ENCODE measurements at places on chromosomes 16 and 17.

GRCh38 chr16:1614456-1615102 lies 2.4 kb downstream of the CRAMP1 start:
- no peak for DNase-seq

DNA sequence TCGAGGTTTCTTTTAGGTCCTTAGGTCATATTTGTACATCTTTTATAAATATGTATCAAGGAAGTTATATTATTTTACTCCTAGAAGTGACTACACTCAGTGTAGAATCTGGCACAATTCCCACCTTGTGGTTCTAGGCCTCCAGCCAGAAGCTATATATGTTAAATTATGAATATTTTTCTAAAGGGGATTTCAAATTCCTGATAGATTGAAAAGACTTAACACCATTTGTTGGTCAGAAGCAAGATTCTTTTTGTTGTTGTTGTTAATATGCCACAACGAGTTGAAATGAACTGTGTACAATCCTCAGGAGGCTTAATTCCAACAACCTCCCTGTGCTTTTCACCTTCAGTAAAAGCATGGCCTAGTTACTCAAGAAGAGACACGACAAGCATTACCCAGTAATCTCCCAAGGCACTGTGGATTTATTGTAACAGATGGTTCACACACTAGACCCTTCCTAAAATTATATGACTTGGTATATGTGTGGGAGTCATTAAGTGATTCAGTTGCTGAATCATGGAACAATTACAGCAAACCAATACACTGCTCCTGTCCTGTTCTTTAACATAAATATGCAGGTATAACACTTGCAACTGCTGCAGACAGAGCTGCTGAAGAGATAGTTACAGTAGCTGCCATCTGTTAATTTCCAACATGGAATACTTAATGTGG lies 964.4 kb upstream of the GOT2 start:
- no peak for DNase-seq

GRCh38 chr17:73336408-73337329 lies 24.9 kb upstream of the CDC42EP4 start:
- no peak for DNase-seq

GRCh38 chr16:11207646-11208045 lies 48.4 kb downstream of the SOCS1 start:
- no peak for DNase-seq

- no peak for DNase-seq
These were observed 483.7 kb downstream of the SOX9 start for GRCh38 chr17:72604518-72604917.

DNA sequence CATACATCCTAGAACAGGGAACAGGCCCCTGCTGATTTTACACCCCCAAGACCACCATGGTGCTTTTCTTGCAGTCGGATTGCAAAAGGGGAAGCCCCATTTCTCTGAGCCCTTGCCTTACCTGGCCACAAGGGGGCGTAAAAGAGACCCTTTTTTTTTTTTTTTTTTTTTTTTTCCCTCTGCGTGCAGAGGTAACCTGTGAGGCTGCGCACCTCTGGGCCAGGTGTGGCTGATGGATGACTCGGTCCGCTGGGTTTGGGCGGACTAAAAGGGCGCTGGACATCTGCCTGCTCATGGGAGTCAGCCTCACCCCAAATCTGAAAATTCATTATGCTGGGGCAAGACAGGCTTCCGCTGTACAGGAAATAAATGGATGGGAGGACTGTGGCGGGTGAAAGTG lies 281.0 kb downstream of the CBLN1 start:
- no peak for DNase-seq

- DNase-seq = no peak
These were observed 65.3 kb upstream of the CRHR1 start for GRCh38 chr17:45718791-45719190.

DNA sequence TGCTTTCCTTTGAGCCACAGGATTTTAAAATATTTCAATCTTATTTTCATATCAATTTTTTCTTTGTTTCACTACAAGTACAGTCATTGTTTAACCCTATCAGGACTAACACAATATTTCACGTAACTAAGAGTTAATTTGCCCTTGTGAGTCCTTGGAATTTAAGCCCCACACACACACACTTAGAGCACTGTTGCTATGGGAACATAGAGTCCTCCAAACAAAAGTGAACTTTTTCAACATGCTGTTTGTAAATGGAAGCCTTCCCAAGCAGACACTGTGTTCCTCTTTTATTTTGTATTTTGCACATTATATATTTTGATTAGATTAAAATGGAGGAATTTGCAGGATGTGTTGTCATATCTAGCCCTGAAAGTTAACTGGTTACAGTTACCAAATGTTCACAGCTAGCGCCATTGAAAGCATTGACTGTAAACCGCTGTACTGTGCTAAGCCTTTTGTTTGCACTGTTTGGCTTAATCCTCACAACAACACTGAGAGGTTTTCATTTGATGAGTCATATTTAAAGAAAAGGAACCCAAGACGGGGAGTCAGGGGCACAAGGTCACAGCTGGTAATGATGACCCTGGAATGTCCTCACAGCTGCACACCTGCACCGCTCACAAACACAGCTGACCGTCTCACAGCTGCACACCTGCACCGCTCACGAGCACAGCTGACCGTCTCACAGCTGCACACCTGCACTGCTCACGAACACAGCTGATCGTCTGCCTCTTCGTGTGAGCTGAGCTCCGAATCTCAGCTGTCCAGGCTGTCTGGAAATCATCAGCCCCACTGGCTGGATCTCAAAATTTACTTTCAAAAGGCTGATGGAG lies 6.3 kb downstream of the HSBP1 start:
- DNase-seq = no peak

DNA sequence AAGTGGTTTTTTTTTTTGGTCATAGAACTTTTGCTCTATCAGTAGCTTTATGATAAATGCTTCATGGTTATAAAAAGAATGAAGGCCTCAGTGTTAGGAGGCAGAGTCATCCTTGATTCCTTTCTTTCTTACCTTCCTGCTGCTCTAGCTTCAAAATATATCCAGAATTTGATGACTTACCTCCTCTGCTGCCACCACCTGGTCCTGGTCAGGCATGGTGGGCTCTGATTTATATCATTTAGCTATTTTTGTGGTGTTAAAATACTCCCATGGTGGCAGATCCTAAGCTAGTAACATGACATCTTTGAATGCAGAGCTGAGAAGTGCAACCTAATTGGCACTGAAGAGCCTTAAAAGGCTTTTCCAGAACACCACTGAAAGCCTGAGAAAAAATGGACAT lies 508.8 kb upstream of the CDH8 start:
- no peak for DNase-seq

- DNase-seq = no peak
These were observed 22.0 kb upstream of the LASP1NB start for GRCh38 chr17:38903404-38903803.

- no peak for DNase-seq
These were observed 4.0 kb downstream of the CCDC92B start for GRCh38 chr17:2745317-2746037.

DNA sequence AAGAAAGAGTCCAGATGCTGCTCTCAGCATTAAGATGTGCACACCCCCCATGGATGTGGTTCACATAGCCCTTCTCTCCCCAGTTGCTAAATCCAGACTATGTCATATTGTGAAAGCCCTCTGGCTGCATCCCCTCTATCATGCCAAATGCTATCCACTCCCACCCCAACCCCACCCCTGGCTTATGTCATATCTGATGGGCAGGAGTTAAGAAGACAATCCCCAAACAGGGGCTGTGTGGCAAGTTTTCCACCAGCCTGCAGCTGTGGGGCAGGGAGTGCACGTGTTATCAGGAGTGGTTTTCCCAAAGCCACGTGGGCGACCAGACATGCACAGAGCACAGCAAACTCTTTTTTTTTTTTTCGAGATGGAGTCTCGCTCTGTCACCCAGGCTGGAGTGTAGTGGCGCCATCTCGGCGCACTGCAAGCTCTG lies 10.0 kb downstream of the FAM117A start:
- no peak for DNase-seq

DNA sequence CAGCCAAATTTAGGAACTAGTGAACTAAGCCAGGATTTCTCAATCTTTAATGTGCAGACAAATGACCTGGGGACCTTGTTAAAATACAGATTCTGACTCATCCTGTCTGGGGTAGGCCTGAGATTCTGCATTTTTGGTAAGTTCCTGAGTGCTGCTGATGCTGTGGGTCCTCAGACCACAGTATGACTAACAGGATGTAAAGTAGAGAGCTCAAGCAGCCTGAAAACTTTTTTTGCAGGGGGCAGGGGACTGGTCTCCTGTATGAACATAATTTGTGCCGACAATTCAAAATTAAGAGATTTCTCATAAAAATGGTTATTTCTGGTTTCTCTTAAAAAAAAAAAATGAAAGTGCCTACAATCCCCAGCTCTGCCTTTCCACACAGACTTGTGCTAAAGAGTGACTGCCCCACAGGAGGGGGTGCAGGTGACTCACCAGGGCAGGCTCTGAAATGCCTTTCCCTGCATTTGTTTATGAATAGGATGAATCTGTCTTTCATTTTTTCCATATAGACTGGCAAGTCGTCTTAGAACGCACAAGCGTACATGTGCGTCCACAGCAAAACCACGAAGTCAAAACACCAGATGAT lies 271.5 kb downstream of the PHKB start:
- DNase-seq = no peak

DNA sequence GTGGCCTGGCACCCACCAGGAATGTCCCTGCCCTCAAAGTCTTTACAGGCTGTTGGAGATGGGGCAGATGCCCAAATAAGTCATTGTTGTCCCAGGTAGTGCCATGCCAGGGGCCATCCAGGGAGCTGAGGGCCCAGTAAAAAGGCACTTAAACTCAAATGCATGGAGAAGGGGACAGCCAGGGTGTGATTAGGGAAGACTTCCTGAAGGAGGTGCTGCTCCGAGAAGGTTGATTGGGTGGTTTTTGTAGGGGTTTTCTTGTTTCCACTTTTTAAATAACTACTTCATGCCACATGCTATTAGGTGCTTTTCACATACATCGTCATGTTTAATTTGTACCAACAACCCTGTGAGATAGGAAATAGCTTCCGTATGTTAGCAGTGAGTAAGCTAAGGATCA lies 66.9 kb downstream of the RAI1 start:
- DNase-seq = no peak

DNA sequence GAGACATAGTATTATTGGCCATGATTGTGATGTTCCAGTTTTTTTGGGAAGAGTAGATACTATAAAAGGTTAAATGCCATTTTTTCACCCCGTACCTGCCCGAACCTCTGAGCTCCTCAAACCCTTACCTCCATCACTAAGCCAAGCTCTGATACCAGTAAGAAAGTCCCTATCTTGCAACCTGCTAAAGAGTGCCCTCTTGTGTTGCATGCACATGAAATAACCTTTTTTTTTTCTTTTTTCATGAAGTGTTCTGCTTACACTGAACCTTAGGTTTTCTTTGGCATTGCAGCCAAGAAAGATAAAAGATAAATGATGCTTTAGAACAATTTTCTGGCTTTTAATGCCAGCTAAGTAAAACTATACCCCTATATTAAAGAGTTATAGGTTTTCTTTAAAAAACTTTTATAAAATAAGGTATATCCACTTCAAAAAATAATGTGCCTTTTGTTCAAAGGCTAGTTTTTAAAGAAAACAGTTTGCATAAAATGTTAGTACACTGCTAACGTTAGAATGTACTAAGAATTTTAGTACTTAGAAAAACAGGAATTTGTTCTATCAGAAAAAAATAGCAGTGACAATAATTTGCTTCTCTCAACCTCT lies 295.3 kb upstream of the PMFBP1 start:
- no peak for DNase-seq

GRCh38 chr16:82181461-82182185 lies 11.6 kb upstream of the MPHOSPH6 start:
- no peak for DNase-seq

GRCh38 chr17:38425744-38426143 lies 2.5 kb upstream of the ARHGAP23 start:
- no peak for DNase-seq

GRCh38 chr17:48603959-48604769 lies 622 bp downstream of the HOXB6 start:
- DNase-seq = no peak

DNA sequence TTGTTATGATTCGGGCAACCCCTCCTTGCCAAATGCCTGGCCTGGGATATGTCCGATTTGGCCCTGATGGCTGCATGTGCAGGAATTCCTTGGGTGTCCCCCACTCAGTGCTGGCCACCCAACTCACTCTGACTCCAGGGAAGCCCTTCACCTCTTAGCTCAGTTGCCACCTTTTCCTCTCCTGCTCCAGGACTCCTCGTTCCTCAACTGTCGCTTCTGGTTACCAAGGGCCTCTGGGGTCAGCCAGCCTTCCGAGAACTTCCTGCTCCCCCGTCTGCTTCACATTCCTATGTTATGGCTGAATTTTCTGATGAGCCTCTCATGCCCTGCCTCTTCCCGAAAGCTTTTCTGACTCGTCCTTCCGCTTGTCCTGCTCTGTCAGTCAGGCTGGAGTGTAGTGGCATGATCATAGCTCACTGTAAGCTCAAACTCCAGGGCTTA lies 63.5 kb downstream of the SPACA3 start:
- DNase-seq = no peak

DNA sequence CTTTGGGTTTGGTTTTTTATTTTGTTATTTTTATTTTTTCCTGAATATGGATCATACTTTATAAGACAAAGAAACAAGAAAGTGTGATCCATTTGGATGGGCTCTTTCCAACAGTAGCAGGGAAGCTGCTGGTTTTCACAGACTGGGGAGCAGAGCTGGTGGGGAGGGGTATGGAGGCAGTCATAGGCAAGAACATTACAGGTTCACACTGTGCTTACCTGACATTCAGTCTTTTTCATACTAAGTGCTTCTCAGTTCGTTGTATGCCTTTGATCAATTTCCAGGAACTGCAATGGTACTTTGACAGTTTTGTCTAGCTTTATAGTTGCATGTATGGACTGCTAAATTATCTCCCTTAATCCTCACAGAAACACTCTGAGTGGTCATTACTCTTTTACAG lies 27.7 kb downstream of the BEAN1 start:
- no peak for DNase-seq

GRCh38 chr17:31294820-31295488 lies 2.1 kb downstream of the OMG start:
- DNase-seq = no peak

- DNase-seq = no peak
These were observed 457.0 kb downstream of the WWOX start for GRCh38 chr16:78556421-78556820.

GRCh38 chr16:4026854-4027253 lies 89.4 kb downstream of the ADCY9 start:
- no peak for DNase-seq

- DNase-seq = no peak
These were observed 470.1 kb downstream of the TOX3 start for GRCh38 chr16:52076801-52077201.

GRCh38 chr17:76442341-76443338 lies 10.3 kb downstream of the UBE2O start:
- no peak for DNase-seq
